Activated naive CD4-positive, alpha-beta T cell treated with anti-CD3 and anti-CD28 coated beads, Interleukin-2, amount 50 U/mL, for 72 hours (primary cell): ENCODE measurements at places on chromosomes 2 and 18. TPM values are rescaled to one million over a fixed set of nuclear protein-coding genes. Genes with fewer than 3 reads are reported as not detected.

DNA sequence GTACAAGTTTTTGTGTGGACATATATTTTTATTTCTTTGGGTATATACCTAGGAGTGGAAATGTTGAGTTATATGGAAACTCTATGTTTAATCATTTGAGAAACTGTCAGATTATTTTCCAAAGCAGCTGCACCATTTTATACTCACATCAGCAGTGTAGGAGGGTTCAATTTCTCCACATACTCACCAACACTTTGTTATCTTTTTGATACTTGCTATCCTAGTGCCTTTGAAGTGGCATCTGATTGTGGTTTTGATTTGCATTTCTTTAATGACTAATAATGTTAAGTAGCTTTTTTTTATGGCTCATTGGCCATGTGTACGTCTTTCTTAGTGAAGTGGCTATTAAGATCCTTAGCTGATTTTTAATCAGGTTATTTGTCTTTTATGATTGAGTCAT is 64.7 kb upstream of the SLC8A1 start:
- no peak for DNase-seq

DNA sequence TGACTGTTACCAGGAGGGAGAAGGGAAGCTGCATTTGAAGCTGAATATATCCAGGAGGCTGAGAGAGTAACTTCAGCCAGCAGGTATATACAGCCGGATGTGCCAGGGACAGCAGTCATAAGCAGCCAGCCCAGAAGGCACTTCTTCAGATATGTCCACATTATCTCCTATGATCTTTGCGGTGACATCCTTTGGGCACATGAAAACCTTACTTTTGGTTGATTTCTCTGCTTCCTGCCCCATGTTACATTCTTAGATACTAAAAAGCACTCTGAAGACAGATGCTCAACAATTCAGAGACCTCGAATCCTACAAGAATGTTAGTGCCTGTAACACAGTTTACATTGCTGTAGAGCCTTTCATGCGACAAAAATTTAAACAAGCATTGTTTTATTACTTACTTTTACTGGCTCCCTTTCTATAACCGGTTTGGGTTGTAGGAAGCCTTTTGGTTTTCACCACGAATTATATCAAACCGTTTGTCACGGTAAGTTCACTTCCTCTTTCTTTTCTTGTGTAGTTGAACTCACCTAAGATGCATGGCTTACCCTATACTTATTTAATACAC is 50.3 kb upstream of the TLK1 start:
- DNase-seq, result no peak

DNA sequence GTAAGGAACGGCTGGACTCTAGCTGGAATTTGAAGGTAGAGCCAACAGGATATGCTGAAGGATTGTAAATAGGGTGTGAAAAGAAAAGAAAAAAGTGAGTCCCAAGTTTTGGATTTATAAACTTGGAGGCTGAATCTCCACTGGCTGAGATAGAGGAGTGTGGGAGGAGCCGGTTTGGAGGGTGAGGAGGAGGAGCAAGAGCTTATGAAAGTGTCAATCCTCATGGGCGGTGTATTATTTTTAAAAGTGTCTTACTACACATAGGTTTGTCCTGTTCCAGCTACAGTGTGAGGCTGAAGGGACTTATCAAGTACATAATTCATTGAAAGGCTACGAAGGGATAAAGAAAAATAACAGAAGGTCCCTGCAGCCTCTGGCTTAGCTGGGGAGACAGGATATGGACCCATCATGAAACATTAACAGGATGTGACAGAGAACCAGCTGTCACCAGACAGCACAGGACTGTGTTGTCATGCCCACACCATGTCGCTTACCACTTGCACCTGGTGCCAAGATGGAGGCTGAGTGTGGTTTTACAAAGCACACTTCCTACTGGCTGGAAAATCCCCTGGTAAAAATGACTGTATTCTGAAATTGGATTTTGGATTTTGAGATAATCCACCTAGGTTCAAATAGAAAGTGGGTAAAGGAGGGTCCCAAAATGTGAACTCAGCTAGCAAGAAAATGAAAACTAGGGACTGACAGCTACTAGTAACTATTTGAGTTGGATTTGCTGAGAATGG is 2.5 kb upstream of the MREG start:
- peak; percentile 35 for DNase-seq

DNA sequence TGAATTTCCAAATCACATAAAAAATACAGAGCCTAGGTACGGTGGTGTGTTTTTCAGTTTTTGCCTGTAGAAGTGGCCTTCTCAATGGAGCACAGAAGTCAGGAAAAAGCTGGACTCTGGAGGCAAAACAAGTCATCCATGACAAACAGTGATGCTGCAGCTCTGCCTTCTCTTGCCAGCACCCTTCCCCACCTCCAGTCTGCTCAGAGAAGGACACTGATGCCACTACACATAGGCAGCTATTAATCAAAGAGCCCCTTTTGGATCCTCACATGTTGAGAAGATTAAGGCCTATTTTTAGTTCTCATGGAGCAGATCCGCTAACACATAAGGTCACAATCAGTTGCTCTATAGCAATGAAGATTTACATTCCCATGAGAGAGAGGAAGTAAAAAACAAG is 181.6 kb upstream of the GALNT5 start:
- no peak for DNase-seq

DNA sequence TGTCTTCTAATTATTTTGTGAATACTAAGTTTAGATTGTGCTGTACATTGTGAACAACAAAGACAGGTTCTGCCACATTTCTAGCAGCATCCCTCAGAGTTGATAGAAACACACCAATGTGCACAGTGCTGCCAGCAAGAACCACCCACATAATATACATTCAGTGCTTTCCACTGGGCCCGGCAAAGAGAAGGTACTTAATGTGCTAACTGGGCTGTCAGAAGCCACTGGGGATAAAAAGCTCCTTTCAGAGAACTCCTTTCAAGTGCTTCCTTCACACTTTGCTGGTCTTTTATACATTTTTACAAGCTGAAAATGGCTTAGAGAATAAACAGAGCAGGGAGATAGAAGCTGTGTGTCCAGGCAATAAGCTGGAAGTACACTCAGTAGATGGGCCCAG is 58.0 kb upstream of the CAPN13 start:
- DNase-seq, result no peak

DNA sequence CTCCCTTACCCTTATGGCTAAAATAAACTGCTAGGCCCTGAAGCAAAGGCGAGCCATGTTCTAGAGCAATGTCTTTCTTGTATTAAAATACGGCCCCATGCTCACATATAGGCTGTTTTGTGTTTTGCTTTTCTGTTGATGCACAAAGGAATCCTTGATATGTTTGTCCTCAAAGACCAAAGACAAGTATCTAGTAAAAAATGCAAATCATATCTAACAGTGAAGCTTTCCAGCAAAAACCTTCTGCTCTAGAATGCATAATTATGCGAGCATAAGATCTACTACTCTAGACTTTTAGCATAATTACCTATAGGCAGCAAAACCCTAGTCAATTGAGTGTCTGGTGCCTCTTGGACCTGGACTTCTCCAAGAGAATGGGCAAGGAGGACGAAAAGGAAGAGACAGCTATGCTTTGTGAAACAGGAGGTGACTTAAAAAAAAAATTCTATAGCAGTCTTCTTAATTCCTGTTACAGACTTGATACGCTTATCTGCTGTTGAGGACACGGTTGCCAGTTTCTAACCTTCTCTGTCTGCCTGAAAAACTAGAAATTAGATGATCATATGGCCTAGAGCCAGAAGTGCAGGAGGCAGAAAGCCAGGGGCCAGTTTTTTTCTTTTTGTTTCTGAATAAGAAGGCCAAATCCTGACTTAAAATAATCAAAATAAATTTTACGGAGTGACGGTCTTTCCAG is 1.5 kb upstream of the AMMECR1L start:
- no peak for DNase-seq

- DNase-seq, result peak; percentile 62
These were observed 25.4 kb downstream of the POLR1A start for GRCh38 chr2:86079981-86080911.

- no peak for DNase-seq
These were observed 515.4 kb upstream of the SOX11 start for GRCh38 chr2:5176764-5177163.

GRCh38 chr18:7711495-7711894 is 144.4 kb downstream of the PTPRM start:
- DNase-seq, result no peak

DNA sequence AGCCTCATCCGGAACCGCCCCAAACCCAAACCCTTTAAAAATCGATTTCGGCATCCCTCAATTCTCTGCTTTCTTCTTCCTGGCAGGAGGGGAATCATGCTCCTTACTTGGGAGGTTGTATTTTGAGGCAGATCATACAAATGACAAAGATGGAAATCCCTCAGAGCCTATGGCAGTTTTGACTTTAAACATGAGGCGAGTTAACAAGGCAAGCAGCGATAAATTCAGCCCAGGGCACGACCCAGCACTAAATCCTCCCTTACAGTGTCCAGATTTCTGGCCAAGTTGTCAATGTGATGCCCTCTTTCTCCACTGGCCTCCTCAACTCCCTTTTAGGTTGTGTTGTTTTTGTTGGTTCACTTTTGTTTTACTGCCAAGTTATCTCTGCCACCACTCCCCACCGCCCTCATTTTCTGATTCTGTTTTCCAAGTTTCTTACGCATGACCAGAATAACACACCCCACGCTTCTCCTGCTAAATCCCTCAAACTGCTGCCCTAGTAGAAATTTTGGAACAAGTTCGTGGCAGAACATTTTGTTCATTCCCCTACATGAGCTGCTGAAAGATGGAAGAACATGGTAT is 68.3 kb downstream of the CTAGE1 start:
- no peak for DNase-seq

DNA sequence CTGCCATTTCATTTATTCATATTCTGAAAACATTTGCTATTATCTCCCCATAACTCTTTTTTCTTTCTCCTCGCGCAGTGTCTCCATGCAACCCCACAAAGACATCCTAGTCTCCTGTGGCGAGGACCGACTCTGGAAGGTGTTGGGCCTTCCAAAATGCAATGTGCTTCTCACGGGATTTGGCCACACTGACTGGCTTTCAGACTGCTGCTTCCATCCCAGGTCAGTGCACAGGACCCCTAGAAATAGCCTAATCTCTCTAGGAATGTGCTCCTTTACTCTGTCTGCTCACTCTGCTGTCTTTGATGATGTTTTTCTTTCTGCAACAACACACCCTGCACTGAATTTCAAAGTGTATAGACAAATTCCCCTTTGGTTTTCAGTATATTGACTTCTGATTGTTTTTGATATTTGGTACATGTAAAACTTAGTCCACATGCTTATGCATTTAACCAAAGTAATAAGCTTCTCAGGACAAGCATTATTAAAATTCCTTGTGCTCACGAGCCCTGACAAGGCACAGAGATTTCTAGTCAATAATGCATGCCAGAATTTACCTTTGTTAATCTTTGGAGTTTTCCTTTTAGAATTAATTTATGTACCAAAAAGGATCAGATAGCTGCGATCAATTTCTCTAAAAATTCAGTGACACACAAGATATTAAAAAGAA is 548.3 kb upstream of the VWC2L start:
- no peak for DNase-seq

DNA sequence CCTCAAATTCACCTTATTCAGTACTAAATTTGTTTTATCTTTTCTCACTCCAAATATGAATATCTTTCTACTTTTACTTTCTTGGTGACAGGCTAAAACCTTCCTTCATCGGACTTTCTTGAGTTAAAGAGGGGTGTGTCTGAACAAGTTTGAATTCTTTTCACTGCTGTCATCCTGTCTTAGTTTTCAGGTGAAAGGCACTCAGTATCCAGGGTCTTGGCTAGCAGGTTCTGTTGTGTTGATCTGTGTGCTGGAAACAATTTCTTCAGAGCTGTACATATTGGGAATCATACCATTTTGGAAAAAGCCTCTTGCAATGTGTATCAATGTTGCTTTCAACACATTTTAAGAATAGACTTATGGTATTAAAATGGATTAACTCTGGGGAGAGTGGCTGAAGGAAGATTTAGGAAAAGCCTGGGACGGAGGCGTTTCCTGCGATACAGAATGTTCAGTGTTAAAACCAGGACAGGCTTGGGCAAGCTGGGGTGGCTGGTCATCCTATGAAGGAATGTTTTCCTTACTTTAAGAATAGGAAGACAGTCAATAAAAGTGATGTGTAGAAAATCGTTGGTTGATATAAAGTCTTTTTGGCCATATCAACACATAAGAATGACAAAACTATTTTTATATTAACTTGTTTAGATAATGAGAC is 350.7 kb upstream of the SPRED2 start:
- no peak for DNase-seq

- no peak for DNase-seq
These were observed 77.0 kb upstream of the TACR1 start for GRCh38 chr2:75276093-75277029.

DNA sequence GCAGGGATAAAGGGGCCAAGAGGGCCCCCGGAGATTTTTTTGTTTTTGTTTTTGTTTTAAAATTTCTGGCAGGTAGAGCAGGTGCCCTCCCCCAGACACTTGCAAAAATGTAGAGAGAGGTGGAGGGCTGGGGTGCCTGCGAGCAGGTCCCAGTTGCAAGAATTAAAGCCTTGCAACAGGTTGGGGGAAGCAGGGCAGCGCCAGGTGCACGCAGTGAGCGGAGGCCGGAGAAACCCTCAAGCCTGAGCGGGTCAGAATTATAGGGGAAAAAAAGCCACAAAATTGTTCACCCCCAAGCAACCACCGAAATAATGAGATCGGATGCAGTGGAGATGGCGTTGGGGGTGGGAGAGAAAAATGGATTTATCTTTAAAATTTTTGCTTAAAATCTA is 527 bp downstream of the IGFBP5 start:
- no peak for DNase-seq

GRCh38 chr2:4415810-4416413 is 712.5 kb downstream of the DCDC2C start:
- no peak for DNase-seq

DNA sequence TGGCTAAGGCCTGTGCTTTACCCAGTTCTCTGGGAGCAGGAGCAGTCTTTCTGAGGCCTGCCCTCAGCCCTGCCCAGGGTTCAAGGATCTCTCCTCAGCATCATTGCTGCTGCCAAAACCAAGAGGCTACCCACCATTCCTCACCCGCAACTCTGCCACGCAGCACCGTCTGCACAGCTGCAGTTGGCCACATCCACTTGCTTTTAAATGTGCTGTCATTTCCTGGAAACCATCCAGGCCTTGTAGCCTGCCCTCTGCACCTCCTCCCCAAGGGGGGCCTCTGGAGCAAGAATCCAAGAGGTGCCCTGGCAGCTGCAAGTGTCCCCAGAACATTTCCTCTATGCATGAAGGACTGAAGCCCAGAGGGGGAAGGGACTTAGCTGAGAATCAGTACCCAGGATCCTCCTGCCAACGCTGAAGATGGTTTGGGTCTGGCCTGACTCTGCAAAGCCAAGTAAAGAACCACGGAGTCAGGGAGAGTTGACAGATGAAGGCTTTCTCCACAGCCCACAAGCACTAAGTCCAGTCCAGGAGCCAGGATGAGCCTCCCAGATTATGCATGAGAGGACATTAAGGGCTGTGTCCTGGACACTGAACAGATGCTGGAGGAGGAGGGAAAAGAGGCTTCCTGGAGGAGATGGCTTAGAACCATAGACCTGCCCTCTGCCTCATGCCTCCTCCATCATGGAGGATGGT is 14.9 kb downstream of the EMX1 start:
- DNase-seq, result peak; percentile 44

GRCh38 chr2:143686585-143687164 is 557.5 kb downstream of the ARHGAP15 start:
- no peak for DNase-seq

The TRPM8 gene
- total RNA-seq, result not detected

The MFSD2B gene
- total RNA-seq, result not detected

The RRM2 gene
- total RNA-seq, result 413 TPM

The NMUR1 gene
- total RNA-seq, result not detected

The INHBB gene
- total RNA-seq, result not detected

The HOXD8 gene
- not detected for total RNA-seq

The EGR4 gene
- total RNA-seq, result not detected

The YES1 gene
- 8.8 TPM for total RNA-seq

The LINC00305 gene
- total RNA-seq, result not detected

The NEB gene
- 0.30 TPM for total RNA-seq

The TTN gene
- 4.3 TPM for total RNA-seq

The MDH1B gene
- total RNA-seq, result 0.36 TPM
